ENCODE measurements at places on chromosomes 12 and 14.
A peak's percentile ranks its signal among the peaks of the same experiment; 100 is the strongest.

- DNase-seq, result no peak
Observed at GRCh38 chr12:114291389-114292060, 114.4 kb downstream of the TBX5 start.

DNA sequence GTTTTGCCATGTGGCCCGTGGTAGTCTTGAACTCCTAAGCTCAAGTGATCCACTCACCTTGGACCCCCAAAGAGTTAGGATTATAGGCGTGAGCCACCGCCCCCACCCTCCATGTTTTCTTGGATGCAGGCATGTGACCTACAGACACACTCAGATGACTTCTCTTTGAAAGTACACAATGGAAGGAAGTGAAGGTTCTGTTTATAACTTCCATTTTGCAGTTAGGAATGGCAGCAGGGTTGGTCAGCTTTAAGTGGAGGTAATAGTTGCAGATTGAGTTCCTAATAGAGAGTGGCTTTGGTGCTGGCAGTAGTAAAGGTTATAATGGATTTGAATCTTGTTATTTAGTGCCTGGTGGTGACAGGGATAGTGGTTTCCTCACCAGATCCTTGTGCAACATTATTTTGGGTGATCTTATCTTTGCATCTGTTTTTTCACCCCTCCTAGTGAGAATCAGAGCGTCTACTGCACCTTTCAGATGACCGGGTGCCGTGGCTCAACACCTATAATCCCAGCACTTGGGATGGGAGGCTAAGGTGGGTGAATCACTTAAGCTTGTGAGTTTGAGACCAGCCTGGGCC lies 15.3 kb downstream of the LARP4 start:
- DNase-seq, result peak; percentile 34

DNA sequence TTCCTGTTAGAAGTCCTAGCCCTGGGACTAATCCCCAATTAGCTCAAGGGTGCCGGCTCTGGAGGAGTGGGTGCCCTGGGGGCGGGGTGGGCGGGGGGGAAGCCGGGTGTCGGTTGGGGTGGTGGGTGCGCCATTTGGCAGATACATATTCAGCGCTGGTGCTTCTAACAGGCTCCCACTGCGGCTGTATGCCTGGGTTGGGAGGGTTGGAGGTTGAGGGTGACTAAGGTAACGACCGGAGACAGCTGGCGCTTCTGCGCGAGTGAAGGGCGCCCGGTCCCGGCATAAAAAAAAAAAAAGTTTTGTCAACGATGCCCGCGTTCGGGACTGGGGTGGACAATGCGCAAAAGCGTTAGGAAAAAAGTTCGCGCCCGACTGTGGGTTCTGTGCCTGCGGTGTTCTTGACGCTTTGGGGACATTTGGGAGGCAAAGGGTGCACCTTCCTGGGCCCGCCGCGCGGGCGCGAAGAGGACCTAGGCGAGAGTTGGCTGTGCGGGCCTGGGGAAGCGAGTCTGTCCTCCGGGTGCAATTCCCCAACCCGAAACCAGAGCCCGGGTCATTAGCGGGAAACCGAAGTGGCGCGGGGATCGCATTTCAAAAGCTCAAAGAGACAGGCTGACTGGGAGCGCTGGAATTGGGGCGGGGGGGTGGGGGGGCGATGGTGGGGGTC lies 19.2 kb downstream of the TBX3 start:
- no peak for DNase-seq

DNA sequence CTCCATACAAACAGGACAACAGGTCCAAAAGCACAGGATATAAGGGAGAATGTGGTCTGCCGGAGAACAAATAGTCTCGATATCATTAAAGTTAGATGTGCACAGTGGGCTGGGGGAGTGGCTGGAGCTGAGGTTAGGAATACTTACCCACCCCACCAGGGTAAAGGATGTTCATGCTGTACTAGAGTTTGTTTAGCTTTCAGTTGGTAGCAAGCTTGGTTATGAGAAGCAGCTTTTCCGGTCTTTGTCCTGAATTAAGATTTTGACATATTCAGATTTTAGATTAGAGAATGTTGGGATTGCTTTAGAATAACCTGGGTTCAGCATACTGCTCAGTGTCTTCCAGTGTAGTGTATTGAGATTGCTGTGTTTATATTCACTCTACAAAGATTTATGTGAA lies 16.7 kb downstream of the RASSF8 start:
- DNase-seq, result no peak
